ENCODE measurements at places on chromosomes 3 and 15. TPM values are rescaled to one million over a fixed set of nuclear protein-coding genes. Genes with fewer than 3 reads are reported as not detected.

- peak; percentile 59 for DNase-seq
- peaks cover 23% of the 10 kb centered on the region for H3K4me1 ChIP-seq
- H3K4me3 ChIP-seq: no peak overlapping the region
- H3K27me3 ChIP-seq: no peaks in the 10 kb centered on the region
These were observed 436.2 kb upstream of the MDFIC2 start for GRCh38 chr3:70748593-70748992.

- no peak overlapping the region for H3K27ac ChIP-seq
- no peak overlapping the region for H3K4me3 ChIP-seq
- H3K36me3 ChIP-seq: peaks cover 29% of the 10 kb centered on the region
- H3K27me3 ChIP-seq: no peaks in the 10 kb centered on the region
These were observed 22.6 kb upstream of the ANPEP start for GRCh38 chr15:89837134-89837829.

- peaks cover 14% of the 10 kb centered on the region for H3K27me3 ChIP-seq
- peak overlapping the region; percentile 94 for H3K27ac ChIP-seq
- no peaks in the 10 kb centered on the region for H3K36me3 ChIP-seq
- DNase-seq: no peak
- peaks cover 31% of the 10 kb centered on the region for H3K4me1 ChIP-seq
These were observed 798 bp downstream of the GCHFR start for GRCh38 chr15:40764629-40765103.

GRCh38 chr3:118505784-118506183 lies 528.9 kb downstream of the IGSF11 start:
- no peaks in the 10 kb centered on the region for H3K36me3 ChIP-seq
- H3K27ac ChIP-seq: no peak overlapping the region
- H3K4me3 ChIP-seq: no peak overlapping the region
- no peak for DNase-seq
- no peaks in the 10 kb centered on the region for H3K27me3 ChIP-seq
- peaks cover 4% of the 10 kb centered on the region for H3K4me1 ChIP-seq

Gene B3GNT5
- total RNA-seq: 7.7 TPM

Gene MAN2A2
- total RNA-seq: 27.9 TPM
